Activated CD4-positive, CD25-positive, alpha-beta regulatory T cell (primary cell): ENCODE measurements at places on chromosomes 5 and 9.

DNA sequence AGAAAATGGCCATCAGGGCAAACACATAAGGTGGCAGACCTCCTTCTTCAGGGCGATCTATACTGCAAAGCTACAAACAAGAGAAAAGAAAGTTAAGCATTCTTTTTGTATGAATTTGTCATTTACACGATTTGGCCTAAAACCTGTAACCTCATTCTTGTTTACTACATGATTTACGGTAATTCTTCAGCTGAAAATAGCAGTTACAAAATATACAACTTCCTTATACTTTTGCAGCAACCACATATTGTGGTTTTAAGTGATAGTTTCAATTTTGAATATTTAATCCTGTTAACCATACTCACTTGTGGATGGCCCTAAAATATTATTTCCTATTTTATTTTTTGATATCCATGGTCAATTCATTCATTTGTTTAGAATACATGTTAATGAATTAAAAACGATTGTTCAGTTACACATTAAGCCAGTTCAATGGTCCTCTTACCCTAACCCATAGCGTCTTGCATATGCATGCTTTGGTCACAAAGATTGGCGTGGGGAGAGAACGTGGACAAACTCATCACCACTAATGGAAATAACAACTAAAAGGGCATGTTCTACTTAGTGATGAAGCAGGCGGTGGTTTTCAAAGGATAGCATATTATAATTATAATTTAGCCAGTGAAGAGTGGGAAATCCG lies 16.6 kb downstream of the TUT7 start:
- DNase-seq = no peak

- DNase-seq = no peak
Measured at GRCh38 chr9:130635721-130636647, 28.4 kb upstream of the PRDM12 start.

DNA sequence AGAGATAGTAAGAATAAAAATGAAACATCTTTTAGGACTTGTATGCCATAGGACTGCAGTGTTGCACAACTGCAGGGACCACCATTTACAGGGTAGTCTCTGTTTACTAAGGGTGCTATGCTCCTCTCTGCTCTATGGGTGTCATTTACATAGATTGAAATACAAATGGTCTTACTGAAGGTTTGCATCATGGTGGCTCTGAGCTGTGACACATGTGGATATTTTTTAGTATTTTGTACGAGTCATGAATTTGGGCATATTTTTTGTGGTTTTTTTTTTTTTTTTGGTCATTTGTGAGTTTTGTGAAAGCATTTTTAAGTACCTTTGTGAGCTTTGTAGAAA lies 47.4 kb downstream of the CSNK1G3 start:
- no peak for DNase-seq

DNA sequence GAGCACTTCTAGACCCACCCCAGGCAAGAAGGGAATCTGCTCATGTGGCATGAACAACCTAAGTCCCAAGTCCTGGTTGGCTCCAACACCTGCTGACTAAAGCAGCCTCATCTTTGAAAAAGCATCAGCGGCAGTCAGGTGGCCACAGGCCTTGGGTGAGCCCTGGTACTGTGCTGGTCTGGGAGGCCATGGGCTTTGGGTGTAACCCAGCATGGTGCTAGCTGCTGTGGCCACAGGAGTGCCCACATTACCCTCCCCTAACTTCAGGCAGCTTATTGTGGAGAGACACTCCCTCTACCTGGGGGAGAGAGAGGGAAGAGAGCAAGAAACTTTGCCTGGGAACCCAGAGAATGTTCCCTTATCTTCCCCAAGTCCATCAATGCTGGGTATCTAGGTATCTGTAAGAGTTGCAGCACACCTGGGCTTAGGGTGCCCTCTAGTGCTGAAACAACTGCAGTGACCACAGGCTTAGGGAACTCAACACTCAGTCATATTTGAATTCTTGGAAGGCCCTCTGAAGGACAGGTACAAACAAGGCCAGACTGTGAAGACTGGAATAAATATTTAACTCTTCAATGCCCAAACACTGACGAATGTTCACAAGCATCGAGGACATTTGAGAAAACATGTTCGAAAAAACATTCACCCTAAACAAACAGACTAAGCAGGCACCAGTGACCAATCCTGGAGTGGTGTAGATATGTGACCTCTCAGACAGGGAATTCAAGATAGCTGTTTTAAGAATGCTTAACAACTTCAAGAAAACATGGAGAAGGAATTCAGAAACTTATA lies 69.9 kb upstream of the OR2K2 start:
- DNase-seq = no peak

- DNase-seq = no peak
Measured at GRCh38 chr9:129898185-129898584, 62.9 kb downstream of the USP20 start.

- DNase-seq = no peak
Measured at GRCh38 chr5:108507631-108508030, 125.7 kb upstream of the FBXL17 start.

DNA sequence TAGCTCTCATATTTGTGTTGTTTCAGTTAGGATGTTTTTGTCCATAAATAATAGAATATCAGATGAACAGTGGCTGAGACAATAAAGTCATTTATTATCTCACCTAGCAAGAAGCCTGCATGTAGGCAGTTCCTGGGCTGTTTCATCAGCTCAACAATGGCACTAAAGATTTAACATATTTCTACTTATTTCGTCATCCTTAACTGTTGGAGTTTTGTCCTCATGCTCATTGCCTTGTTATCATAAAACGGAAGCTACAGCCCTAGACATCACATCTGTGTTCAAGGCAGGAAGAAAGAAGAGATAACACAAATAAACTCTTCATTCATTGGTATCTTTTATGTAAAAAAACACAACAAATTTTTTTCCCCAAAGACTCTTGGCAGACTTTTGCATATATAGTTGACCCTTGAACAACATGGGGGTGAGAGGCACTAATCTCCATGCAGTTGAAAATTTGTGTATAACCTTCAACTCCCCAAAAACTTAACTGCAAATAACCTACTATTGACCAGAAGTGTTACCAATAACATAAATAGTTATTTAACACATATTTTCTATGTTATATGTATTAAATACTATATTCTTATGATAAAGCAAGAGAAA lies 277.2 kb upstream of the ADRA1B start:
- DNase-seq = no peak

DNA sequence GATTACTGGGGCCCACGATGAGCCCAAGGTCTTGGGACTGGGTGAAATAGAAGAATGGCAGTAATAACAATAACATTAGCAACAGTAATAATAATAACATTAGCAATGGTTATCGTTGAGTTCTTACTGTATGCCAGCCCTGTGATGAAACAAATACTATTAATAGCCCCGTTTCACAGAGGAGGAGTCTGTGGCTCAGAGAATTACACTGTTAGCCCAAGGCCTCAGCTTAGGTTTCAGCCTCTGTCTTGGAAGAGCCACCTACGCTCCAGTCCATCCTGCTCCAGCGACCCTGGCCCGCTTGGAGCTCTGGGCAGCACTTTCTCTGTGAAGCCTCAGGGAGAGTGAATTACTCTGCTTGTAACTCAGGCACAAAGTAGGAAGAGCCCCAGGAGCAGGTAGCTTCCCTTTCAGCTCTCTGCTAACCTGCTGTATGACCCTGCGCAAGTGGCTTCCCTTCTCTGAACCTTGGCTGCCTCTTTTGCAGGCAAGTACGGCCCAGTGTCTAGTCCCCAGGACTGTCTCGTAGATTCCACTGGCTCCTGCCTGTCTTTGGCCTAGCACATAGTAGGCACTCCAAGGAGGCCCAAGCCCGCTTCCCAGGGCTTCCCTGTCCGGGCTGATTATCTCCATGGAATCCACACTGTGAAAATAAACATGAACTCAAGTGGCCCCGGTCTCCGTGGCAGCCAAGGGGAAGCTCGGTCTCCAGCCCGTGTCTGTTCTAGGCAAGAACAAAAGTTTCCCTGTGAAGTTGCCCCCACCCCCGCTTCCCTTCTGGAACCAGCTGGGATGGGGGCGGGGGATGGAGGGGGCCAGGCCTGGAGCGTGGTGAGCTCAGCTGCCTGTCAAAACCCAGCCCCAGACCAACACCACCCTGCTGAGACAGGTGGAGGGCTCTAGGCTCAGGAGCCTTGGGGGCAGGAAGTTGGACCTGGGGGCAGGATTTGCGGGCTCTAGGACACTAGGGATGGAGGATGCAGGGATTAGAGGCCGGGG lies 26.2 kb upstream of the LMX1B start:
- DNase-seq = no peak

DNA sequence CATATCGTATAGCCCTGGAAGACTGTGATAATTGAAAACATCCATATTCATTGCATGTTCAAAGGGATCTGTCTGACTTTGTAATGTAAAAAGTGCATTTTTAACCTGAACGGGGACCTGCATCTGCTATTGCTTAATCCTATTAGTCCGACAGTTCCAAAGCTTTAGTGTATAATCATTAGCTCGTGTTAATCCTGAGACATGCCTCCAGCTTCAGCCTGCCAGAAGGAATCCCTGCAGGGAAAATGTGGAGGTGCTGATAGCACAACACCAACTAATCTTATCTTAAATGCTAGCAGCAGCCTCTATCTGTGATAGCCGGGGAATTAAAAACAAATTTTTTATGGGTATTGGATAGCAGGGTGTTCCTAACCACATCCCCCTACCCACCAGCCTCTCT lies 495.2 kb downstream of the TLE4 start:
- no peak for DNase-seq

- DNase-seq = no peak
Measured at GRCh38 chr9:133971121-133971951, 20.8 kb downstream of the VAV2 start.

DNA sequence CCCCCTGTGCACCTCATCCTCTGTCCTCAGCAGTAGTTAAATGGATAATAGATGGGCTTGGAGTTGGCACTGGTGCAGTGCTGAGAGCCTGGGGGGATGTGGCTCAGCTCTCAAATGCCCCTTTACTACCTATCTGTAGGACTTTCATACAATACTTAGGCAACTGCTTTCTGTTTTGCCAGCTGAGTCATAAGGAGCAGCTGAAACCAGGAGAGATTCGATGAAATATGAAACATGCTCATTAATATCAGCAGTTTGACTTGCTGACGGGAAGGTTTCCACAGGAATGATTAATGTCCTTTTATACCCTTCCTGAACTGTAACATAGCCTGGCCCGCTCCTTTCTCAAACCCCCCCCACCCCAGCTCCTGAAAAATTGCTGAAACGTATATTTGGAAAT lies 142.6 kb downstream of the SAXO1 start:
- DNase-seq = no peak

GRCh38 chr5:15124871-15125568 lies 253.4 kb upstream of the ANKH start:
- no peak for DNase-seq

DNA sequence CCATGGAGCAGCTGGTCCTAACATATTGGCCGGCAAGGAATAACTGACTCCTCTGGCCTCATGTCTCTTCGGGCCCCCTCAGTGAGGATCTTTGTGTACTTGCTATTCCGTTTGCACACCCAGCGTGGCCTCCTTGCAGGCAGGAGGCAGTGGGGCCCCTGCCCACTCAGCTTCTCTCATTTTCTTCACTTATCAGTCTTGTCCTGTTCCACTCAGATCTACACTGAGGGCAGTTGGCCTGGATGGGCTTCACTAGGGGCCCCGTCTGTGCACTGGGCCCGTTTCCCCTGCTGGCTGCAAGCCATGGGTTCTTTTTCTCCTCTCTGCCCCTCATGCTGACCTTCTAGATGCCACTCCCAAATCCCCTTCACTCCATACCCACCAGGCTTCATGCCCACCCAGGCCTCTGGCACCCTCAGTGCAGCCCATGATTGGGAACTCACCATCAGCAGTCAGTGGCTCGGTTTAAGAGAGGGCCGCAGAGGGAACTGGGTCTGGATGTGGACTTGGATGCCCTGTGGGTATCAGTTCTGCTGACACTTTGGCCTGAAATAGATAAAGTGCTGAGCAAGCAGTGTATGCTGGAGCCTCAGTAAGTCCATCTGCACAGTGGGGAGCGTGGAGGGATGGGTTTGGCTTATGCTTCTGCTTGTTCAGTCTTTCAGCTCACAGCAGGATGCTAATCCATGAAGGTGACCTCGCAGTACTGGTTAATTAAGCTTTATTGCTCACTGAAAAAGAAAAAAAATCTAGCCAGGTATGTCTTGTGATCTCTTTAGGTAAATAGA lies 57.9 kb downstream of the ERBIN start:
- DNase-seq = no peak

DNA sequence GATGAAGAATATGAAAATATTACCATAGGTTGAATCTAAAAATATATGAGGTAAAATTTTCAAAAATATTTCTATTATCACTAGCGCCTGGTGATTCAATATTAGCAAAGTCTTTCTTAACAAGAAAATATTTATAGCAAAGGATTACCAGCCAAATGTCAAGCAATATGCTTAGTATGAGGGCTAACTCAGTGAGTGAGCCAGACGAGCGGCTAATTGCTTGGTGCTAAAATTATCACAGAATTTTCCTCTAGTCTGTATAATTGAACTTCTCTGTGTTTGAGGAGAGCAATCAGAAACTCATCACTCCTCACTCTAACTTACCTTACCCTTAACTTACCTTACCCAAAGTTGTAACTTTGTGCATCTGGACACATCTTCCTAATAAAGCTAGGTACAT lies 304.9 kb upstream of the PRR16 start:
- DNase-seq = no peak

DNA sequence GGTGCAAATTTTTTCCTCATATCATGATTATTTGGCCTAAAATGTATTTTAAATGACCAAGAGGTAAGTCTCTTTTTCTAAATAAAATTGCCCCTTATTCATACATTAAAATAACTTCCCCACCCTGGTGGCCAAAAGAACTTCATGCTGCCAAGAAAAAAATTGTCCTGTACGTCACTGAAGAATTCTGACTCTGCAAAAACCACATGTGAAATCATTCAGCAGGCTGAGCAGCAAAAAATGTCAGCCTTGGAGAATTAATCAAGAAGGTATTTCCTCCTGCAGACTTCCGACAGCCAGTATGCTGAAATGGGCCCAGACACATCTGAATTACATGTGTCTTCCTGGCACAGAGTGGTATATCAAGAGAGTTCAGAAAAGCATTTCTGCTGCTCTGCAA lies 94.6 kb upstream of the HMHB1 start:
- DNase-seq = no peak

- DNase-seq = no peak
Measured at GRCh38 chr5:39073767-39074016, 507 bp downstream of the RICTOR start.

DNA sequence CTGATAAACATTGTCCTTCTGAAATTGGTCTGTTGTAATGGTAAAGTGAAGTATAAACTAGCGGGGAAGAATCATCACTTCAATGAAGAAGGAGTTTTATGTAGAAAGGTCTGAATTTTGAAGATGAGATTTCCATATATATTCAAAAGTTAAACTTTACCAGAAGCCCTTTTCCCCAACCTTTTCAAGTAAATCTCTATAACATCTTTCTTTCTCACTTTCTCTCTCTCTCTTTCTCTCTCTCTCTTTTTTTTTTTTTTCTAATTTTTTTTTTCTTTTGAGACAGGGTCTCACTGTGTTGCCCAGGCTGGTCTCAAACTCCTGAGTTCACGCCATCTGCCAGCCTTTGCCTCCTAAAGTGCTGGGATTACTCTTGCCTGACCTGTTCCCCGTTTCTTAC lies 78.7 kb downstream of the NSD1 start:
- no peak for DNase-seq
